ENCODE measurements at places on chromosomes 13 and 19. TPM values are rescaled to one million over a fixed set of nuclear protein-coding genes. Genes with fewer than 3 reads are reported as not detected.
A peak's percentile ranks its signal among the peaks of the same experiment; 100 is the strongest.

Gene RFPL4AL1
- not detected for total RNA-seq

Gene ZNF726
- total RNA-seq, result 11.6 TPM

Gene ZNF799
- total RNA-seq, result 3.6 TPM

Gene ZFR2
- total RNA-seq, result not detected

Gene STXBP2
- 163 TPM for total RNA-seq

Gene LIM2
- total RNA-seq, result not detected

Gene CELF5
- total RNA-seq, result 0.49 TPM

Gene ODAD3
- total RNA-seq, result 0.51 TPM

Gene FFAR2
- total RNA-seq, result not detected

Gene LYPD3
- total RNA-seq, result 0.33 TPM

Gene GPR4
- 0.07 TPM for total RNA-seq

Gene CYP2A7
- total RNA-seq, result not detected

Gene C3
- total RNA-seq, result 10.6 TPM

Gene ATP1A3
- total RNA-seq, result 0.56 TPM

DNA sequence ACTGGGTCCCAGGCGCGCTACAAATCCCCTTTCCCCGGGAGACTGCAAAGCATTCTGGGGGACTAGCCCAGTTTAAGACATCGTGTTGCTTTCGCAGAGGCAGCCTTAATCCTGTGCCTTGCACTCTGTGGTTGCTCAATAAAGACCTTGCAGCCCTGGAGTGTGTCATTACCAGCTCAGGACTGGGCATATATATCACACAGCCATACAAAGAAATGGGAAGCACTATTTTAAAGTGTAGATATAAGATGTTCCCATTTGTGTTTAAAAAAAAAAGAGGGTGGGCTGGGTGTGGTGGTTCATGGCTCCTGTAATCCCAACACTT lies 11.1 kb downstream of the NAPA start:
- peaks cover 55% of the 10 kb centered on the region for H3K36me3 ChIP-seq
- no peak overlapping the region for H3K27ac ChIP-seq
- H3K4me1 ChIP-seq, result peaks cover 32% of the 10 kb centered on the region
- DNase-seq, result no peak
- no peak overlapping the region for H3K4me3 ChIP-seq

GRCh38 chr13:75079226-75079625 lies 402.7 kb downstream of the TBC1D4 start:
- no peaks in the 10 kb centered on the region for H3K27me3 ChIP-seq
- H3K36me3 ChIP-seq, result no peaks in the 10 kb centered on the region
- H3K27ac ChIP-seq, result no peak overlapping the region
- no peaks in the 10 kb centered on the region for H3K4me1 ChIP-seq
- no peak overlapping the region for H3K4me3 ChIP-seq

- H3K4me1 ChIP-seq, result no peaks in the 10 kb centered on the region
- H3K27ac ChIP-seq, result peak overlapping the region; percentile 25
- H3K27me3 ChIP-seq, result no peaks in the 10 kb centered on the region
- no peak for DNase-seq
- peaks cover 11% of the 10 kb centered on the region for H3K36me3 ChIP-seq
Observed at GRCh38 chr19:57560049-57560491, 407 bp upstream of the ZNF550 start.

- no peaks in the 10 kb centered on the region for H3K4me1 ChIP-seq
- no peak overlapping the region for H3K27ac ChIP-seq
- no peaks in the 10 kb centered on the region for H3K36me3 ChIP-seq
- peaks cover 3% of the 10 kb centered on the region for H3K27me3 ChIP-seq
- peak; percentile 89 for DNase-seq
- H3K4me3 ChIP-seq, result peak overlapping the region; percentile 53
Observed at GRCh38 chr19:41706741-41707501, 1.5 kb upstream of the CEACAM5 start.

GRCh38 chr19:14476327-14476672 lies 1.1 kb upstream of the PTGER1 start:
- no peak for DNase-seq
- no peak overlapping the region for H3K27ac ChIP-seq
- peaks cover 78% of the 10 kb centered on the region for H3K4me1 ChIP-seq

GRCh38 chr19:46704379-46705076 lies 12.4 kb downstream of the PRKD2 start:
- H3K36me3 ChIP-seq, result peaks cover 56% of the 10 kb centered on the region
- DNase-seq, result peak; percentile 79
- no peak overlapping the region for H3K4me3 ChIP-seq
- H3K27me3 ChIP-seq, result no peaks in the 10 kb centered on the region

DNA sequence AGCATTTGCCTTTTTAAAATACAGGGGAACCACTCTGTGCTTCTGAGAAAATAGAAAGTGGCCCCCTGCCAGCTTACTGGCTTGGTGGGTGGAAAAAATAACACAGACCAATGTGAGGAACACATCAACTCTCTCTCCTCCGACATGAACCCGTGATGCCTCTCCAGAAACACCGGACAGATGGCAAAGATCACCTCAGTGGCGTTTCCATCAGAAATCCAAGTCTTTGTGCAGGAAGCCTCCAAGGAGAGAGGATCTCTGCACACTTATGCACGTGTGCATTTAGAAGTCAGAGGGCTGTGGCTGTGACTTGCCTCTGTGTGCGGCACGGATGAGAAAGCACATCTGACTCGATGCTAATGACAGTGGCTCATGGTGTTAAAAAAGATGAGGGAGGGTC lies 112.3 kb upstream of the KLF12 start:
- no peaks in the 10 kb centered on the region for H3K36me3 ChIP-seq
- H3K4me3 ChIP-seq, result no peak overlapping the region
- H3K4me1 ChIP-seq, result no peaks in the 10 kb centered on the region
- no peak for DNase-seq
- H3K27ac ChIP-seq, result no peak overlapping the region
- H3K27me3 ChIP-seq, result no peaks in the 10 kb centered on the region

DNA sequence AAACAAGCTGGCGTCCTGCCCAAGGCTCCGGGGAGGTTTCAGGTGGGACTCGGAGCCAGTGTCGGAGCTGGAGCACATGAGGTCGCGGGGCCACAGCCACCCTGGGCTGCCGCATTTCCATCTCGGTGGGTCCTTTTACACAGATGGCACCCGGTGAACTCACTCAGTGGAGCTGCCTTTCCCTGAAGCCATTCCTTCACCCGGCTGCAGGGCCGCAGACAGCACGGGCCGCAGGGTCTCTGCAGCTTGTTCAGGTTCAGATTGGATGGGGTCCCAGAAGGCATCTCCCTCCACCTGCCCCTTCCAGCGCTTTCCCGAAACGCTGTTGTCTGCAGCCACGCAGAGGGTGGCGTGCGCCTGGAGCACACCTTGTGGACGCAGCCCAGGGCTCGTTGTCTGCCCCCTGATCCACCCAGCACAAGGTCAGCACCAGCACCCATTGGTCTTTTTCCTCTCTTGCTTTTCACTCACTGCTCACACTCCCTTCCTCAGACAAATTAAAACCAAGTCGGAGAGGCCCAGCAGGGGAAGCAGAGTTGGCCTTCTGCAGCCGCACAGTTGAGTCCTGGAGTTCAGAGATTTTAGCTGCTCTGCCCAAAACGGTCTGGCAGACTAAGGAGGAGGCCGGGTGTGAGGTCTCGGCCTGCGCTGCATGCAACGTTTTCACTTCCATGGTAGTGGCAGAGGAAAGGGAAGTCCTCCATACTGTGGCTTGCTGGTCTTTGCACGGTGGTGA lies 18.1 kb downstream of the MCF2L start:
- no peak overlapping the region for H3K4me3 ChIP-seq
- H3K27ac ChIP-seq, result no peak overlapping the region
- H3K27me3 ChIP-seq, result peaks cover 77% of the 10 kb centered on the region

DNA sequence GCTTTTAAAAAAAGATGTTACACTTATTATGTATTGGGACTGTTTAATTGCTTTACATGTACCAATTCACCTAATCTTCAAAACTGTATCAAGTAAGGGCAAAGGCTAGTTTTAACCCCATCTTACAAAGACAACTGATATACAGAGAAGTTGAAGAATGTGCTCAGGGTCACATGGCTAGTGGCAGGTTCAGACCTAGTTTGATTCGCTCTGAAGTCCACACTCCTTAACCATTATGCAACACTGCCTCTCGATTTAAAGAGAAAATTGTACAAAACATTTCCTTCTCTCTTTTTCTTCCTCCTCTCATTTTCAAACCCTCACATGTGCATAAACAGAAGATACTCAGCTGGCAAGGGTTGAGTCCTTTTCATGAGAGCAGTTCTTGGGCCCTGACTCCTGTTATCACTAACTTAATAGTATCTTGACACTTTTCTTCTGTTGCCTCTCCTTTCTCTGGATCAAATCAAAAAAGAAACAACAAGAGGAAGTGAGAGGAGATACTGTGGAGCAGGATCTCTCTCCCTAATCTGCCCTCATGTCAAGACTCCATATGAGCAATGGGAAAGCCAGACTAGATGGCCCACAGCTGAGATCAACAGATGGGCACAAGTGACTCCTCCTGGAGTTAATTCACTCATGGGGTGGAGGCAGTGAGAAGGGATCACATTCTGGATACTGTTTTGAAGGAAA lies 19.0 kb upstream of the N4BP2L1 start:
- H3K4me3 ChIP-seq, result no peak overlapping the region
- H3K4me1 ChIP-seq, result no peaks in the 10 kb centered on the region
- H3K36me3 ChIP-seq, result no peaks in the 10 kb centered on the region
- no peaks in the 10 kb centered on the region for H3K27me3 ChIP-seq
- no peak overlapping the region for H3K27ac ChIP-seq
- no peak for DNase-seq

DNA sequence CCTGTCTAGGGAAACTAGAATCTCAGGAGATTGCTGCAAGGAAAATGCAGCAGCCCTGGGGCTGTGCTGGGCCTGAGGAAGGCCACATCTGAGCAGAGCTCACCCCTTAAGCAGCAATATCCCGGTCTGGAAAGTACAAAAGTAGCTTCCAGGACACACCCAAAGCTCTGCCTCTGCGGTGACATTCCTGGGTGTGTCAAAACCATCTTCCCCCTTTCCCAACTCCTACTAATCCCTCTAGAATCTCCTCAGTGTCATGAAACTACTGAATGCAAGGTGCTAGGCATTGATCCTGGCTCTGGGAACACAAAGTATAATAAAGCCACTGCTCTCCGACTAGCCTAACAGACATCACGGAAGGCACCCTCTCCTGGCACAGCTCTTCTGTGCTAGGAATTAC lies 5.0 kb downstream of the PBX4 start:
- no peak overlapping the region for H3K4me3 ChIP-seq
- no peaks in the 10 kb centered on the region for H3K4me1 ChIP-seq
- H3K27ac ChIP-seq, result no peak overlapping the region
- DNase-seq, result no peak
- no peaks in the 10 kb centered on the region for H3K36me3 ChIP-seq

- no peak overlapping the region for H3K4me3 ChIP-seq
- H3K27me3 ChIP-seq, result no peaks in the 10 kb centered on the region
- peaks cover 7% of the 10 kb centered on the region for H3K4me1 ChIP-seq
- H3K36me3 ChIP-seq, result no peaks in the 10 kb centered on the region
Observed at GRCh38 chr19:44951179-44952159, 3.7 kb upstream of the CLPTM1 start.

GRCh38 chr19:55341595-55342531 lies 2.2 kb downstream of the KMT5C start:
- peak overlapping the region; percentile 97 for H3K27ac ChIP-seq
- DNase-seq, result no peak
- H3K4me3 ChIP-seq, result peak overlapping the region; percentile 92
- peaks cover 47% of the 10 kb centered on the region for H3K36me3 ChIP-seq
- H3K27me3 ChIP-seq, result no peaks in the 10 kb centered on the region
- H3K4me1 ChIP-seq, result peaks cover 72% of the 10 kb centered on the region

GRCh38 chr13:25654322-25654721 lies 282.5 kb downstream of the ATP8A2 start:
- H3K36me3 ChIP-seq, result no peaks in the 10 kb centered on the region
- H3K4me1 ChIP-seq, result no peaks in the 10 kb centered on the region
- DNase-seq, result no peak

- H3K4me1 ChIP-seq, result peaks cover 4% of the 10 kb centered on the region
- no peak overlapping the region for H3K4me3 ChIP-seq
- no peak overlapping the region for H3K27ac ChIP-seq
- H3K36me3 ChIP-seq, result no peaks in the 10 kb centered on the region
- no peak for DNase-seq
Observed at GRCh38 chr13:98428256-98428966, 148.5 kb downstream of the STK24 start.

DNA sequence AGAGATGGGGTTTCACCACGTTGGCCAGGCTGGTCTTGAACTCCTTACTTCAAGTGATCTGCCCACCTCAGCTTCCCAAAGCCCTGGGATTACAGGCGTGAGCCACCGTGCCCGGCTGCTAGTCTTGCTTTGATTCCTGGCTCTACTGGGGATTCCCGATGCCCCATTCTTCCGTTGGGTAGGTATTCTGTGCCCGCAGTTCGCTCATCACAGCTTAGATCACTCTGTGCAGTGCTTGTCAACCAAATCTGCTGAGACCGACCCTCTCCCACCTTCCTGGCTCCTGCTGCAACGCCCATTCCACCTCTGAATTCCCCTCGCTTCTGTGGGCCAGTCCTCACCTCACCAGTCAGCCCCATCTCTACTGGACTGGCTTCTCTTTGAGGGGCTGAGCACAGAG lies 4.6 kb upstream of the ZNF414 start:
- no peaks in the 10 kb centered on the region for H3K36me3 ChIP-seq
- H3K27ac ChIP-seq, result no peak overlapping the region

- H3K27ac ChIP-seq, result peak overlapping the region; percentile 72
- H3K27me3 ChIP-seq, result no peaks in the 10 kb centered on the region
- DNase-seq, result no peak
- peak overlapping the region; percentile 80 for H3K4me3 ChIP-seq
Observed at GRCh38 chr13:99087954-99088491, 110.2 kb upstream of the DOCK9 start.

DNA sequence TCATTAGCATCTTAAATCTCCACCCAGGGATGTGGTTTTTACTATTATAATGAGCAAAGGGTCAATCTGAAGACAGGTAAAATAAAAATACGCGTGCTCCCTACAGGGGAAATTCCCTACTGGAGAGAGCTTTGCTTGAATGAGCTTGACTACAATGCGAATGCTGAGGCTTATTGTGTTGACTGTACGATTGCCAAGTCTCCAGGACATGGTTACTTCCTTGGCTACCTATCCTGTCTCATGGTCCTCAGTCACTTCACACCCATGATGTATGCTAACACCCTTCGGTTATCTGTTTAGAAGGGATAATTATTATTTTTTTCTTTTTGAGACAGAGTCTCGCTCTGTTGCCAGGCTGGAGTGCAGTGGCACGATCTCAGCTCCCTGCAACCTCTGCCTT lies 61.7 kb downstream of the ZNF627 start:
- no peak overlapping the region for H3K4me3 ChIP-seq
- DNase-seq, result no peak
- H3K27me3 ChIP-seq, result no peaks in the 10 kb centered on the region
- H3K36me3 ChIP-seq, result peaks cover 3% of the 10 kb centered on the region
- no peak overlapping the region for H3K27ac ChIP-seq

DNA sequence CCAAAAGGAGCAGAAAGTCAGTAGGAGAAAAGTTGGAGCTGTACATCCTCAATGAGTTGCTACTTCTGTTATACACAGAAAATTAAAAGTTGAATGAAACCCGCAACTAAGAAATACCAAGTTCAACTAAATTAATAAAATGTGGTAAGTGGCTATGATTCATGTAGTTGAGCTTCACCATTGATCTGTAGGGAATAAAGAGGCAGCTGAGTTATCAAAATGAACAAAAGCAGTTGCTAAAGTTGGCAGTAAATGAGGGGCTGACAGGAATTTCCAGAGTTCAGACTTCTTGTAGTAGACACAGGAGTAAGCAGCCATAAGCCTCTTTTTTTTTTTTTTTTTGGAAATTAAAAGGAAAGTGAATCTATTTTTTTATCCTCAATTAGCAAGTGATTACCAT lies 234.6 kb downstream of the POSTN start:
- no peaks in the 10 kb centered on the region for H3K36me3 ChIP-seq
- no peaks in the 10 kb centered on the region for H3K4me1 ChIP-seq
- H3K27ac ChIP-seq, result no peak overlapping the region
- no peak overlapping the region for H3K4me3 ChIP-seq
- no peaks in the 10 kb centered on the region for H3K27me3 ChIP-seq
